ENCODE measurements at places on chromosomes 12 and 14.

DNA sequence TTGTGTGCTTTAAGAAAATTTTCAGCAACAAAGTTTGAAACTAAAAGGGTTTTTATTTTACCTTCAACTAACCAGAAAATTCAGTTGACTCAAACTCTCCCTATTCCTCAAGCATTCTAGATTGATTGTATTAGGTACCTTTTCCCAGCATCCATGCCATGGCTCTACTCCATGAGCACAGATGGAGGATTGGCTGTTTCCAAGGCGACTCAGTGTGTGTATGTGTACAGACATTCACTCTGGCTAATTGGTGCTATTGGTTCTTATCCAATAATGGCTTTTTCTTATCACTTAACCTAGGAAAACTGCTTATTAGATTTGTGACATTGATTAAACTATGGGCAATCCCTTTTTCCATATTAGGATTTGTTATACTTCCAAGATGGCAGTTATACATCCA is 202.6 kb downstream of the ANO6 start:
- peak; percentile 50 for DNase-seq

DNA sequence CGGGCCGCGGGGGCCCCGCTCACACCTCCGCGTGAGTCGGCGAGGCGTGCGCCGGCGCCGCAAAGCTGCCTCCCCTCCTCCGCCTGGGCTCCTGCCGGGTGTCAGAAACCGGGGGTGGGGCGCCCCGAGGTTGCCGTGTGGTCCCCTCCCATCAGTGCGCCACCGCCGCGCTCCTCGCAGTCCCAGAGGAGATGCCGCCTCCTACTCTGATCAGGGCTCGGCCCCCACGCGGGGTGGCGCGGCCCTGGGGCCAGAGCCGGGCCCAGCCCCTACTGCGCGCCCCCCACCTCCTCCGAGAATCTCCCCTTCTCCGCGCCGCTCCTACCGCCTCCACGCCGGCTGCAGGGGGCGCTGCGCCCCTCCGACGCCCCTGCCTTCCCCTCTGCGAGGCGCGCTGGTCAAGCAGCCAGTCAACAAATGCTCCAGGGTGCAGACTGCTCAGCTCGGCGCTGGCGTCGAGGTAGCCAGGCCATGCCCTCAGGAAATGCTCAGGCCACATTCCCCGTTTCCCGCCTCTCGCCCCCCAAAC is 467 bp upstream of the JAG2 start:
- peak; percentile 74 for DNase-seq

GRCh38 chr12:121797937-121798786 is 4.7 kb upstream of the RHOF start:
- DNase-seq: peak; percentile 74

GRCh38 chr12:79973801-79974200 is 38.9 kb upstream of the PPP1R12A start:
- DNase-seq: peak; percentile 73

DNA sequence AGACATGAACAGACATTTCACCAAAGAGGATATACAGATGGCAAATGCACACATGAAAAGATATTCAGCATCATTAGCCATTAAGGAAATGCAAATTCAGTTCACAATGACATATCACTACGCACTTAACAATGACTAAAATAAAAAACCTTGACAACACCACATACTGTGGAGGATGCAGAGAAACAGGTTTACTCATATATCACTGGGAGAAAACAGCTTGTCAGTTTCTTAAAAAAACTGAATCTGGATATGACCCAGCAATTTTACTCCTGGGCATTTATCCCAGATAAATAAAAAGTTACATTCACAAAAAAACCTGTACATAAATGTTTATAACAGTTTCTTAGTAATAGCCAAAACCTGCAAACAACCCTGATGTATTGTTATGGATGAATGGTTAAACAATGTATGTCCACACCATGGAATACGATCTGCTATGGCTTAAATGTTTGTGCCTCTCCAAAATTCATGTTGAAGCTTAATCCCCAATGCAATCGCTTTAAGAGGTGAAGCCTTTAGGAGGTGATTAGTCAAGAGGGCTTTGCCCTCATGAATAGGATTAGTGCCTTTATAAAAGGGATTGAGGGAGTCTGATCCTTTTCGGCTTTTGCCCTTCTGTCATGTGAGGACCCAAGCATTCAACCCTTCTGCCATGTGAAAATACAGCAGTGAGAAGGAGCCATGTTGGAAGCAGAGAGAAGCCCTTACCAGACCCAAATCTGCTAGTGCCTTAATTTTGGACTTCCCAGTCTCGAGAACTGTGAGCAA is 36.0 kb upstream of the PPP4R3A start:
- peak; percentile 18 for DNase-seq

GRCh38 chr12:19633641-19634040 is 194.3 kb downstream of the AEBP2 start:
- DNase-seq: peak; percentile 69

DNA sequence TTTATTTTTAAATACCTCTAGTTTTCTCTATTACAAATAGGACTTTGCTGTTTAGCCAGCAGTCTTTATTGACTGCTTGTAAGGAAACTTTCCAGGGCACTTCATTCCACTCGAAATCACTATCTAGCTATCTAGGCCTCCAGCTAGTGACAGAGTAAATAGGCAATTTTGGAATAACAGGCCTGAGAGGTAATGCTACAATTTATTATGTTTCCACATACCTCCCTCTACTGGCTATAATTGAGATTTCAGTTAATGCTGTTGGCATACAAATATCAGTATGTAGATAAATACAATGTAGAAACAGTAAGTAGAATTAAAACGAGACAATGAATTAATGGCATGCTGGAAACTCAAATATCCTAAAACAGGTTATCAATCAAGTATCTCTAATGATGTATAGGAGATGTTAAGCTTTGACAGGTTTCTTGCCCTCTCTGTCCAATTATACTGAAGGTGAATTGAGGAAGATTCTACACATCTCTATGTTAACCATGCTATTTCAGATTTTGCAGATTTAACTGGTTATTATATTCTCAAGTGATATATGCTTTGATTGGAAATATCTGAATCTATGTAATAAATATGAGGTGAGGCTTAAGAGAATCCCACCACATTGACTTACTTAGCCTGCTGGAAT is 7.2 kb downstream of the DTD2 start:
- DNase-seq: peak; percentile 69

DNA sequence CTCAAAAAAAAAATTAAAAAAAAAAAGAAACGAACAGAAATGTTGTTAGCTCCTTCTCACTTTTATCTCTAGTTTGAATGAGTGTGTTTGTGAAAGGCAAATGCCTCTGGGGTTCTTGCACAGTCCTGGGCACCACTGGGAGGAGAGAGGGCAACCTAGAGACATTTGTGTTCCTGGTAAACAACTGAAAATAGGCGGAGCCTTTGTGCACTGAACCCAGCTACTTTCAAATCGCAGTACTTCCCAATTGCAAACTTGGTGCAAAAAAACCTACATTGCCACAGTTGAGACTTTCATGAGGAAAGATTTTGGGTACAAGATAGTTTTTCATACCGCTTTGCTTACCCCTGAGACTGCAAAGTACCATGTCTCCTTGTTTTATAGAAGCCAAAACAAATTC is 430.0 kb downstream of the ZFP36L1 start:
- no peak for DNase-seq

DNA sequence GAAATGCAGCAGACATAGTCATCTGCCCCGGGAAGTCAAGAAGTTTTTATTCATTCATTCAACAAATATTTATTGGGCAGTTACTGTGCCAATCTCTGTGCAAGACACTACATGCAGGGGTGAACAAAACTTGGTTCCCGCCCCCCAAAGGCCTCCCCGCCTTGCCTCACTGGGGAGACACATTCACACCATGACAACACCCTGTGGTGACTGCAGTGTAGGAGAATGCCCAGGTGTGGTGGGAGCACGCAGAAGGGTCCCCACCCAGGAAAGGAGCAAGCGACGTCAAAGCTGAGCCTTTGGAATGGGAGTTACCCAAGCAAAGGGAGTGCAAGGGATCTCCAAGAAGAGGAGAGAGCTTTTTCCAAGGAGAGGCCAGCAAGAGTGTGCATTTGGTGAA is 1.6 kb upstream of the AQP6 start:
- DNase-seq: no peak

GRCh38 chr12:27455589-27455988 is 9.1 kb downstream of the SMCO2 start:
- DNase-seq: no peak

- DNase-seq: no peak
These were observed 72.1 kb upstream of the RTL1 start for GRCh38 chr14:100975671-100976070.

GRCh38 chr12:464484-465267 is 4.9 kb downstream of the B4GALNT3 start:
- DNase-seq: no peak

DNA sequence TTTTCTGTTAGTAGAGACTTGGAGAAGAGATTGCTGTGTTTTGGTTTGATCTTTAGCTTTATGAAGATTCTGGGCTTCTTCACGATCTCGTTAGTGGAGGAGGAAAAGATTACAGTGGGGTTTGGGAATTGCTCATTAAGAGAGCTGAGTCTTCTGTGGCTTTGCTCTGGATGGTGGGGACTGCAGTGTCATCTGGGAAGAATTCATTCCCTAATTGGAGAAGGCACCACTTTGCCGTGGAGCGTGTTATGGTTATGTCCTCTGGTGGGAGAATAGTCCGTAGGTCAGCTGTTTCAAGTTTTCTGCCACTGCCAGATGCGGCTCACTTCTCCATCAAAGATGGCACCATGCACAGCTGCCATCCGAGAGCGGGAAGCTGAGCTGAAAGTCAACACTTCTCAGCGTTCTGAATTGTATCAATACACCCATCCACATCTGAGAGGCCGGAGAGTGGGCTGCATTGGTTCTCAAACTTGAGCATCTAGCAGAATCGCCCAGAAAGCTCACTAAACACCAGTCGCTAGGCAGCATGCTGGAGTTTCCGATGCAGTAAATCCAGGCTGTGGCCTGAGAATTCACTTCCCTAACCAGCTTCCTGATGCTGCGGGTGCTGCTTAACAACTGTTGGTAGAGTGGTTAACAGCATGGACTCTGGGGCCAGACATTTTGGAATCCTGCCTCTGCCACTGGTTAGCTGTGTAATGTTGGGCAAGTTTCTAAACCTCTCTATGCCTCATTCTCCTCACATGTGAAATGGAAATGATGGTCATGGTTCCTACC is 117.8 kb downstream of the PLXNC1 start:
- DNase-seq: no peak

- no peak for DNase-seq
These were observed 157.1 kb downstream of the TTC7B start for GRCh38 chr14:90659156-90659555.

DNA sequence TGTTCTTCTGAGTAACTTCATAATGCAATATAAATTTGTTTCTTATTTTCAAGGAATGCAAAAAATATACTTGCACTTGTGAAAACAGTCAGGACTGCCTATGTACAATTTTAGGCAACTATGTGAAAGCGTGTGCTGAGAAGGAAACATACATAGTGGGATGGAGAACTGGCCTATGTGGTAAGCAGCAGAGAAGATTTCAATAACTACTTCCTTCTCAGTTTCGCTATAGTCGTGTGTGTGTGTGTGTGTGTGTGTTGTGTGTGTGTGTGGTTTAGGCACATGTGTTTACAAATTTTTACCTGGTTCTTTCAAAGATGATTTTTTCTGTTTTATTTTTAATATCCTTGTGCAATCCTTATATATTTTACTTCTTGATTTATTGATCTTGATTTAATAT is 211.8 kb downstream of the LRRK2 start:
- DNase-seq: no peak

DNA sequence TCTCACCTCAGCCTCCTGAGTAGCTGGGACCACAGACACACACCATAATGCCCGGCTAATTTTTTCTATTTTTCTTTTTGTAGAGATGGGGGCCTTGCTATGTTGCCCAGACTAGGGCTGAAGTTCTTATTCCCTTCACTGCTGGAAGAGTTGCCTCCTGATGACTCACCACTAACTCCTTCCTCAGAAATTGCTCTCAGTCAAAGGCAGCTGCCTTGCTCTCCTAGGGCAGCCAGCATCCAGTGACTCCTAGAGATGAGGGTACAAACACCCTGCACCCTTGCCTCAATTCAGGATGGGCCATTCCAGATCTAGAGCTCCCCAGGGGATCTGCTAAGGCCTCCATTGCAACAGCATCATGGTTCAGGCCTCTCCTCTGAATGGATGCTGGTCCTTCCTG is 54.0 kb upstream of the RASSF8 start:
- DNase-seq: no peak

- DNase-seq: no peak
These were observed 161.1 kb upstream of the EGLN3 start for GRCh38 chr14:34111953-34112352.

DNA sequence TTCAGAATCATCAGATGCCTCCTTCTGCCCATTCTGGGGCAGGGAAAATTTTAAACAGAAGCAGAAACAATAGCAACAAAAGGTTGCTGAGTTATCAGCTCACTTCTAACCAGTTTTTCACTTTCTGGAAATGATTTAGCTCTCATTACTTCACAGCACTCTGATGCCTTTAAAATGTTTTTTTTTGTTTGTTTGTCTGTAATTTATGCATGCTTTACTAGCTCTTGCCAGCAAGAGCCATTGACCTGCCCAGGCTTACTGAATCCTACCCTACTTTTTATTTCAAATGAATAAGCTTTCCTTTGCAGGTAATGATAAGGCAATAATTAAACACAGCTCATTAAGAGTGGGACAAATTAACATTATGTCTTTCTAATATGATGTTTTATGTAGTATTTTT is 466.1 kb upstream of the NOVA1 start:
- no peak for DNase-seq

GRCh38 chr14:70601162-70601561 is 707 bp upstream of the MED6 start:
- DNase-seq: peak; percentile 35

DNA sequence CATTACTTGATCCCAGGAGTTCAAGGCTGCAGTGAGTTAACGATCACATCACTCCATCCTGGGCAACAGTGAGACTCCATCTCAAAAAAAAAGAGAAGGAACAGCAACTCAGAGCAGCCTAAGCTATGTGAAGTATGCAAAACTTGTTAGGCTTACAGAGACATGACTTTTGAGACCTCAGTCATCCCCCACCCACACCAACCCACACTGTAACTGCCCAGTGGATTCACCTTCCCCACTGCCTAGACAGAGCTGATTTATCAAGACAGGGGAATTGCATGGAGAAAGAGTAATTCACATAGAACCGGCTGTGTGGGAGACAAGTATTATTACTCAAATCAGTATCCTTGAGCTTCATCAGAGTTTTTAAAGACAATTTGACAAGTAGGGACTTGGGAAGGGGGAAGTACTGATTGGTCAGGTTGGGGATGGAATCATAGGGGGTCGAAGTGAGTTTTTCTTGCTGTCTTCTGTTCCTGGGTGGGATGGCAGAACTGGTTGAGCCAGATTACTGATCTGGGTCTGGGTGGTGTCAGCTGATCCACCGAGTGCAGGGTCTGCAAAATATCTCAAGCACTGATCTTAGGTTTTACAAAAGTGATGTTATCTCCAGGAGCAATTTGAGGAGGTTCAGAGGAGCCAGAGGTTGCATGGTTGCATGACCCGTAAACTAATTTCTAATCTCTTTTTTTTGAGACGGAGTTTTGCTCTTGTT is 6.2 kb upstream of the WDR89 start:
- no peak for DNase-seq

- DNase-seq: no peak
These were observed 8.9 kb upstream of the METTL17 start for GRCh38 chr14:20980906-20981305.

- no peak for DNase-seq
These were observed 4.6 kb downstream of the MARCHF9 start for GRCh38 chr12:57759360-57759980.
